KG1 (cell line): ENCODE measurements at places on chromosomes 7 and 10.
A peak's percentile ranks its signal among the peaks of the same experiment; 100 is the strongest.

- no peak for DNase-seq
Observed at GRCh38 chr7:4131063-4131462, 551.0 kb upstream of the FOXK1 start.

GRCh38 chr7:78594156-78594555 lies 795.6 kb downstream of the PHTF2 start:
- DNase-seq, result no peak

- DNase-seq, result no peak
Observed at GRCh38 chr10:6597478-6597877, 17.4 kb upstream of the PRKCQ start.

GRCh38 chr7:44062180-44062902 lies 3.0 kb downstream of the PGAM2 start:
- no peak for DNase-seq

DNA sequence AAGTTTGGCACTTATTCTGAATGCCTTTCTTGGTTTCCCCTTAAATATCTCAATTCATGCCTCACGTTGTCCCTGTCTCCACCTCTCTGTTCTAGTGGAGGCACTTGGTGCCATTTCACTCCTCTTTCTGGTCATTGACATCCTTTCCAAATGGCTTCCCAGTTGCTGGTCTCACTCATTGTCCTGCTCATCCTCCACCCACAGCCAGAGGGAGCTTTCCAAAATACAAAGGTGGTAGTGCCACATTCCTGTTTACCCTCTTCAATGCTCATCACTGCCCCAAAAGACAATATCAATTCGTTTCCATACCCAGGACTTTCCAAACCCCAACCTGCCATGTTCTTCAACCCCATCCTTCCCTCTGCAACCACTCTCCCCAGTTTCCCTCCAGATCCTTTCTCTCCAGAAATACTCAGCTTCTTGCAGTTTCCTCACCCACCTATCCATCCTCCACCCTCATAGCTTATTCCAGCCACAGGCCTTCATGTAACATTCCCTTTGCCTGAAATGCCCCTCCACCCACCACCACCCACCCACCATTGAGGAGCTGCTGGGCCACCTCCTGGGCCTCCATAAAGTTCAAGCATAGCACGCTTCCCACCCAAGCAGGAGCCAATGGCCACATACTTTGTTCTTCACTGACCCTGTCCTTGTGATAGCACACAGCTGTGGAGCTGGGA lies 63.1 kb upstream of the ADRB1 start:
- no peak for DNase-seq

GRCh38 chr7:103538964-103539709 lies 93.1 kb upstream of the SLC26A5 start:
- no peak for DNase-seq

DNA sequence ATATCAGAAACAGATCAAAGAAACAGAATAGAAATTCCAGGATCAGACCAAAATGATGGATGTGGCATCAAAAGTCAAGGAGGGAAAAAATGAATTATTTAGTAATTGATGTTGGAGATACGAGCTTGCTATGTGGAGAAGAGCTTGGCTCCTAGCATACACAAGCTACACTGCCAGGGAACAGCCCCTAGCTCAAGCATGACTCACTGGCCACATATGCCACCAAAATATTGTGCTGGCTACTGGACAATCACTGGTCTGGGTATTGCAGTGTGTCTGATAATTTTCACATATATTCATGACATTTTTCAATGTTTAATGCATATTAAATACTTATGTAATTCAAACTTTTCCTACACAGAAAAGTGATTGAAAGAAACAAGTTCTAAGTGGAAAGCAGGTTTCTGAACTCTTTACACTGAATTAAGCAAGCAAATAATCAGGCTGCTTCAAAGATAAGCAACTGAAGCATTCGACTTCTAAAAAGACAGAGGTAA lies 59.3 kb downstream of the OAT start:
- no peak for DNase-seq

DNA sequence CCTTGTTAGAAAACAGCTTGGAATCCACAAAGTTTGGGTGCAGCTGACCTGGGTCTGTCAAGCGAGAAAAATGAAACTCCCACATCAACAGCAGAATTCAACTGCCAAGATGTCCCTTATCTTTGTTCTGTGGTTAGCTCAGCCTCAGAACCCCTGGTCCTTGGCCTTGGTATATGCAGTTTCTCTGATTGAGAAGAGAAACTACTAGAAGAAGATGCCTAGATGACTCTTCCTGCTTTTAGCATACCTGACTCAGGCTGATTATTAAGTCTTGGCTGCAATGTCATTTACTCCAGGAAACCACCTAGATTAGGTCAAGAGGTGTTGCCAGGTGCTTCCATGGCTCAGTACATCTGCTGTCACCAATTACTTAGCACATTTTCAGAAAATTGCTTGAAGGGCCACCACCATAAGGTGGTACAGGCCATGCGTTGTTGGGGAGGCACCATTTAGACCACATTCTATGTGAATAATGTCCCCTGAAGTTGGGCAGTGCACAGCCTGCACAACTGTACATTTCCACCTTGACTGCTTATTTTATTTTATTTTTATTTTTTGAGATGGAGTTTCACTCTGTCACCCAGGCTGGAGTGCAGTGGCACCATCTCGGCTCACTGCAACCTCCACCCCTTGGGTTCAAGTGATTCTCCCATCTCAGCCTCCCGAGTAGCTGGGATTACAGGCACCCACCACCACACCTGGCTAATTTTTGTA lies 59.4 kb upstream of the ZNF438 start:
- no peak for DNase-seq

GRCh38 chr7:28483112-28483511 lies 70.8 kb downstream of the CREB5 start:
- DNase-seq, result no peak

- DNase-seq, result no peak
Observed at GRCh38 chr10:25107756-25108155, 67.0 kb upstream of the GPR158 start.

DNA sequence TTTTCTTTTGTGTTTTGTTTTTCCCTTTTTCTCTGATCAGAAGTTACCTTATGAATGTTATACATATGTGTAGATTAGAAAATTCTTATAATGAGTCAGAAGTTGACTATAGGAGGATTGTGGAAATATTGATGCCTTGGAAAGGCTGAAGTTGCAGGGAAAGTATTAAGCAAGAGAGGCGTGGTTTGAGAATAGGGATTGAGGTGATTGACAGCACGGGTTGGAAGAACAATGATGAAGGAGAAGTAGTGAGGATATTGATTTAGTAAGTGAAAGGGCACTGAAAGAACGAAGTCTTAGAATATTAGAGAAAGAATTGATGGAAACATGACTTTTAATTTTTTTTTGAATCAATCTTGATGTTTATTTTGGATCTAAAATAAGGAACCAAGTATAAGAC lies 176.0 kb downstream of the EXOC4 start:
- no peak for DNase-seq

DNA sequence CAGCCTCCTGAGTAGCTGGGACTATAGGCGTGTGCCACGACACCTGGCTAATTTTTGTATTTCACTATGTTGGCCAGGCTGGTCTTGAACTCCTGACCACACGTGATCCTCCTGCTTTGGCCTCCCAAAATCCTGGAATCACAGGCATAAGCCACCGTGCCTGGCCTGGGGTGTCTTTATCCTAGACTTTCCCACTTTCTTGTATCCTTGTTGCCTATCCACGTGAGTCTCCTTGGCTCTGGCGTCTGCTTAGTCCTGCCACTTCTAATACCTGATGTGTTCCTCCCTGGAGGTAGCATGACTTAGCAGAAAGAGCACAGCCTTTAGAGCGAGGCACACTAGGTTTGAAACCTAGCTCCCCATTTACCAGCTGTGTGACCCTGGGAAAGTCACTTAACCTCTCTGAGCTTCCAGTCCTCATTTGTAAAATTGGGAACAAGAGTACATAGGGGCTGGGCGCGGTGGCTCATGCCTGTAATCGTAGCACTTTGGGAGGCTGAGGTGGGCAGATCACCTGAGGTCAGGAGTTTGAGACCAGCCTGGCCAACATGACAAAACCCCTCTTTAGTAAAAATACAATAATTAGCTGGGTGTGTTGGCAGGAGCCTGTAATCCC lies 344.6 kb downstream of the TYW1 start:
- no peak for DNase-seq

DNA sequence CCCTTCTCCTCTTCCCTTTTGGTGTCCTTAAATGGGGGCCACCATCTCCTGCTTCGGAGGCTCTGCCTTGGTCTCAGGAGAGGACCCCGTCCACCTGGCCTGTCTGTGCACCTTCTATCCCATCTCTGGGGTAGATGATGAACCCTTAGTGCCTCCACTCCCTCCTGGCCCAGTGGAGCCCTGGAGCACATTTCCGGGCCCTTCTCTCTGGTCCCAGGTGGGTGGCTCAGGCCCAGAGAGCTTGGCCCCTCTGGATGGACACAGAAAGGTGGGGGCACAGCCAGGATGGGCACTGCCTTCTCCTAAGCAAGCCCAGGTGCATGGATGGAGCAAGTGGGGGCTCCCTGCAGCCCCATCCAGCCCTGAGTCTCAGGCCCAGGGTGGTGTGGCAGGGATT lies 121.4 kb upstream of the RET start:
- no peak for DNase-seq

GRCh38 chr10:116130006-116130405 lies 143.0 kb downstream of the GFRA1 start:
- DNase-seq, result no peak

- DNase-seq, result no peak
Observed at GRCh38 chr10:72886621-72887020, 6.9 kb upstream of the OIT3 start.

GRCh38 chr7:135726276-135726788 lies 1.7 kb downstream of the SLC13A4 start:
- no peak for DNase-seq

DNA sequence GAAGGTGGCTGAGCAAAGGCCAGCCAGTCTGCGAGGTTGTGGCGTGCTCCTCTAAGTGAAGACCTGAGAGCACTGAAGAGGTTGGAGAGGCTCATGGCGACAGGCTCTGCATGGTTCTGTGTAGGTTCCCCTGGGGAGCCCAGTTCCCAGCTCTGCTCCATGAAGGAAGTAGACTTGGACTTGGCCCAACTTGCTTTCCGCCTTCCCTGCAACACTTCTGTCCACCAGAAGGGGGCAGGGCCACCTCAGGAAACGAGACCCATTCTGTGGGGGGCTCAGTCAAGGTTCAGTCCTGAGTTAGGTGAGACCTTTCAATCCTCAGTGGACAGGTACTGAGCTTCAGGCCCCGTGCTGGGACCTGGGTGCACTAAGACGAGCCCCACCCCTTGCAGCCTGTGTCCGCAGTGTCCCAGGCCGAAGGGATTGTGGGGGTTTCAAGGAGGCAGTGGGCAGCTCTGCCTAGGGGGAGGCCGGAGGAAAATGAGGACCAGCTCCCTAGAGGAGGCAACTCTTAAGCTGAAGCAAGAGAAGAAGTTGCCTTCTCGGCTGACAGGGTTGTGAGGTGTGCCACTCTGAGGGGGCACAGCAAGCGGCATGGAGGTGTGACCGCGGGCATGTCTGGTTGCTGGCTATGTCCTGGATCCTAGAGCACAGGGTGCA lies 15.0 kb upstream of the PCBD1 start:
- DNase-seq, result no peak

DNA sequence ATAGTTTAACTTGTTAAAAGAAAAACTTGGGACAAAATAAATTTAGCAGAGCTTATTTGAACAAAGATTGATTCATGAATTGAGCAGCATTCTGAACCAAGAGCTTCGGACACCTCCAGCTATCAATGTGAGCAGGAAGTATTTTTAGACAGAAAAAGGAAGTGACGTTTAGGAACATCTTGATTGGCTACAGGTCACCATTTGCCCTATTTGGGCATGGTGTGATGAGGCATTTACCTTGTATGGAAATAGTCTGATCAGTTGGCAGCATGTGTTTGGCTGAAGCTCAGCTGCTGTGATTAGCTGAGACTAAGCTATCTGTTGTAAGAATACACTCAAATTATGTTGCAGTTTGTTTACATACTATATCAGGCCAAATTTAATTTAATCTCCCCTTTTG lies 185.1 kb downstream of the ATRNL1 start:
- DNase-seq, result no peak

GRCh38 chr7:158821171-158822031 lies 7.9 kb downstream of the ESYT2 start:
- DNase-seq, result peak; percentile 13

- no peak for DNase-seq
Observed at GRCh38 chr10:121692626-121693025, 94.4 kb upstream of the FGFR2 start.

DNA sequence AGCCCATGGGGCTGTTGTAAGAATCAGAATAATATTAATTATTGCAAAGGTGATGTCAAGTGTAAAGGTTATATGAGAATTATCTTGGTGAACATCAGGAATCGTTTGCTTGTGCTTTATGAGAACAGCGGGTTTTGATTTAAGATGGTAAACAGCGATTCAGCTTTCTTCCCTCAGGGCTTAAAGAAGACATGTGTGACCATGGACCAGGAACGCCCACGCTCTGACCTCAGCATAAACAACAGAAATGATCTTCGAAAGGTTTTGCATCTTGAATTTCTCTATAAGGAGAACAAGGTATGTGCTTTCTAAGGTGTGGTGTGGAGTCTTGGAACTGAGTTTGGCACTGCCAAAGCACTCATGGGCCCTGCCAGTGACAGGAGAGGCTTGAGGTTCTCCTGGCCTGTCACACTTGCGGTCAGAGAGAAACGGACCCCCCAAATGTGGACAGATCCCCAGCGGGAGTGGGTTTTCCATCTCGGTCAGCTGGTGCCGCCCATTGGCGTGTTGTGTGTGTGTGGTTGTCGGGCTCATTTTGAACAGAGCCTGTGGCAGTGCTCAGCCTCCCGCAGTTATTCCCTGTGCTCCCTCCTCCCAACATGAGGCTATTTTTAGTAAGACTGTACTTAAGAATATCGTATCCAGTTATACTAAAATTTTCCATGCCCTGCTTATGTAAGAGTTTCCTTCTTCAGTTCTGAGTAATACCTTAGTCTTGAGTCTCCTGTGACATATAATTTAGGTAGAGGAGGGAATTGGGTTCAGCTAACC lies 7.2 kb downstream of the MINDY4 start:
- DNase-seq, result no peak

DNA sequence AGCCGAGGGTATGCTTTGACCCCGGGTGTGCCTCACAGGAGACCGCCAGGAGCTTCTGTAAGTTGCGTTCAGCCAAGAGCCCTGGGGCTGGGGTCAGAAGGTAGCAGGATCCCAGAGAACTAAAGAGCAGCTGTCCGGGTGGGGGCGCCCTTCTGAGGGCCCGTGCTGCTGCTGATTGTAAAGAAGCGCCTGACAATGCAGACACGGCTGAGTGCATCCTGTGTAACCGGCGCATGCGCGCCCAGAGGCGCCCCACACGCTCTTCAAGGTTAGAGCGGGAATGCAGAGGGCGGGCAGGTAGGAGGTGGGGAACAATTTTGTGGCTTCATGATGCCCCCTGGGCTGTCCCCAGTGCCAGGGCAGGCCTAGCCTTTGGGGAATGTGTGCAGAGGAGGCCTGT lies 210.2 kb upstream of the CTBP2 start:
- no peak for DNase-seq
